Stimulated activated CD4-positive, alpha-beta T cell treated with anti-CD3 and anti-CD28 coated beads, Interleukin-12 subunit alpha, Interleukin-12 subunit beta, amount 100 ng/mL, for 4 hours (primary cell): ENCODE measurements at places on chromosomes 16 and 17.

DNA sequence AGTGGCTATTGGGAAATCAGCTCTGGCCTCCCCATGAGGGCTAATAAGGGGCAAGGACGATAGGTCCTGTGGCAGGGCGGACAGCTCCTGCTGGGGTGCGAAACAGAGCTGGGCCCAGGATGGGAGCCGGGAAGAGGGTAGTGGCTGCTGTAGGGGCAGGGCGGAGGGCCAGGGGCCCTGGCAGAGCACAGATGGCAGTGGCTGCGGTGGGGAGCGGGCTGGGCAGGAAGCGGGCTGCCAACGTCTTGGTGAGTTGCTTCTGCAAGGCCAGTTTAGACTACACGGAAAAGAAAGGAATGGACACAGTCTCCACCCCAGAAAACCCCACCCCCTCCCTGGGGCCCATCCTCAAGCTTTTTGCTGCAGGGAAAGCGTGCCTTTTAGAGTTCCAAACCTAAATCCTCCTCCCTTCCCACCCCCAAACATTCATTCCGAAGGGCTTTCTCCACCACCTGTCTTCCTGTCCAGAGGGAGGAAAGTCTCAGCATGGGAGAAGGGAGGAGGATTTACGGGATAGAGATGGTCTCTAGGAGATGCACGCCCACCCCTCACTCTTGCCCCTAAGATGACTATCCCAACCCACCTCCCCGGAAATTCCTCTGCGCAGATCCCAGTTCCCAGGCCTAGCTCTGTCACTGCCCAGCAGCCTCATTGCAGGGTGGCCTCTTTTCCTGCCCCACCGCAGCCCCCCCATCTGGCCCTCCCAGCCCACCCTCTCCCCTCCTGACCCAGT is 7.1 kb downstream of the NKIRAS2 start:
- DNase-seq: no peak

DNA sequence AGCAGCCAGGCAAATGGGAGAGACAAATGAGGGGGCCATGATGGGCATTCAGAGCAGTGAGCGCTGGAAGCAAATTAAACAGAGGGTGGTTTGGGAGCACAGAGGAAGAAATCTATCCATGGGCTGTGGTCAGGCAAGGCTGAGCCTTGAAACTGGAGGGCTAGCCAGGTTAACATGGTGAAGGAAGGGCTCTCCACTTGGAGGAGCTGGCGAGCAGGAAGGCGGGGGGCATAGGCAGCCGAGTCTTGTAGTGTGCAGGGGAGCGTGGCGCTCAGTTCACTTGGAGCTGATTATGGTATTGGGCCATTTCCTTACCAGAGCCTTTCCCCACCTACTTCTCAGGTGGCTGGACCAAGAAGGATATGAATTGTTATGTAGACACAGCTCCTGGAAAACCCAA is 189.7 kb downstream of the SNX29 start:
- no peak for DNase-seq

GRCh38 chr16:49858200-49859124 is 2.5 kb upstream of the ZNF423 start:
- DNase-seq: peak; percentile 53

GRCh38 chr17:34556384-34556783 is 23.0 kb upstream of the TMEM132E start:
- DNase-seq: no peak

- peak; percentile 82 for DNase-seq
Measured at GRCh38 chr17:49407981-49408501, 6.6 kb downstream of the PHB1 start.
